ENCODE measurements at places on chromosomes 12 and 14.

GRCh38 chr12:118853634-118854033 is 127.7 kb upstream of the SRRM4 start:
- DNase-seq, result no peak

- no peak for DNase-seq
These were observed 69.4 kb downstream of the TRAFD1 start for GRCh38 chr12:112194601-112195247.

DNA sequence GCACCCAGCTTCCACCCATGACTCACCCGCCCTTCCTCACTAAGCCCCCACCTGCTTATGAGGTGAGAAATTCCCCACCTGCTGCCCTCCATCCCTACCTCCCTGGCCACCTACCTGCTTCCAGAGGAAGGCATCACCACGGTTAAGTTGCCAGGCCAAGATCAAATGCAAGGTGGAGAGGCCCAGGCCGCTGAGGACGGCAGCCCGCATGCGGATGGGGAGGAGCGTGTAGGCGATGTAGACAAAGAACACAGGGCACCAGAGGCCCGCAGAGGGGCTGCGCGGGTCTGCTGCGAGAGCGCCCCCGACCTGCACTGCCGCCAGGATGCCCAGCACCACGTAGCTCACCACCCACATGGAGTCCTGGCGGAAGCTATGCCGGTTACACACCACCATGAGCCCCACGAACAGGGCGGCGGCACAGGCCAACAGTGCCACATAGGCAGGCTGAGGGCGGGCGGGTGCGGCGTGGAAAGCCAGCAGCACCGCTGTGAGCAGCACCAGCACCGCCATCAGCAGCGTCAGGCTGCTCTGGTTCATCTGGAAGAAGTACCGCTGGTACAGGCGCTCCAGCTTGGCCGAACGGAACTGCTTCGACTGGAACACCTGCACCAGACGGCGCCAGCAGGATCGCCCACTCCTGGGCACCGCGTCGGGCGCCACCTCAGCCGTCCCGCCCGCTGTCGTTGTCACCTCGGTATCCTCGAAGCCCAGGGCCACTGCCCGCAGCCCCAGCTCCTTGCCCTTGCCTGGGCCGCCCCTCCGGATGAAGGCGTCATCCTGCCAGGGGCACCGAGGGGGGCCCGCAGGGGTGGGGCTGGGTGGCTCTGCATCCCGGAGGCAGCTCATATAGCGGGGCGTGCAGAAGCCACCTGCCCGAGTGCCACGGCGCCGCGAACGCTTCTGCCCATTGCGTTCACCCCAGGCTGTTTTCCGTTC is 6.2 kb downstream of the ADCY6 start:
- DNase-seq, result no peak

GRCh38 chr12:42234970-42235369 is 3.1 kb downstream of the YAF2 start:
- no peak for DNase-seq

DNA sequence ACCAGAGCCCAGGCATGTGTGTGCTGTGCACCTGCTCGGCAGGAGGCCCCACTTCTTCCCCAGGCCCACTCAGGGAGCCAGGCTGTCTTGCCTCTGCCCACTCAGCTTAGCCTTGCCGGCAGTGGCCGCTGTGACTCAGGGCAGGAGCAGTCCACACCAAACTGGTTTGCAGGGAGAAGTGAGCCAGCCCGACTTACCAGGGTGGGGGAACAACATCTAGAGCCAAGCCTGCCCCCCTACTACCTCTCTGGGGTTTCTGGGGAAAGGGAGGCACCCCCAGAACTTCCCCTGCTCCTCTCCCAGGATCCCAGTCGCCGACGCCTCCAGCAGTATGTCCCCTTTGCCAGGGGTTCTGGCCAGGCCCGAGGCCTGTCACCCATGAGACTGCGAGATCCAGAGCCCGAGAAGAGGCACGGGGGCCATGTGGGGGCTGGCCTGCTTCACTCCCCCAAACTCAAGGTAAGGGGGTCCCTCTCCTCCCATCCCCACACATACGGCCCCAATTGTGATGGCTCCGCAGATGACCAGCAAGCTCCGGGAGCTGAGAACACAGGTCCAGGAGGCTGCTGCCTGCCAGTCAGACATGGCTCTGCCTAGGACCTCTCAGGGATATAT is 3.0 kb downstream of the PLEKHG6 start:
- DNase-seq, result no peak

All from urothelium cell line (cell line).